ENCODE measurements at places on chromosomes 7 and 10.

DNA sequence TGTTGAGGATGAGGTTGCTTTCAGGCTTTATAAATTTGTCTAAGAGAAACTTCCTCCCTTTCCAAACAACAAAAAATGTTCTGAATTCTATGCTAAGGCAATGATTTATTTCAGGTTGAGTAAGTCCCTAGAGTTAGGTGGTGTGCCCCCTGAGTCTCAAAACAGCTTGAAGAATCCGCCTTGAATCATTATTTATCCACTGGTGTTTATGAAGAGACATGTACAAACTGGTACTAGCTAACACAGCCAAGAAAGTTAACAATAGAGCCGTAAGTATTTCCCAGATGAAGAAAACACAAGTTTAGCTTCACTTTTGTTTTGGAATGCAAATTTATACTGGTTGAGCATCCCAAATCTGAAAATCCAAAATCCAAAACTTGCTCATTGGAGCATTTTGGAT, 66.2 kb upstream of the SRPK2 start:
- peak overlapping the region; percentile 15 for H3K4me3 ChIP-seq
- peaks cover 36% of the 10 kb centered on the region for H3K36me3 ChIP-seq
- DNase-seq, result peak; percentile 16
- H3K27ac ChIP-seq, result peak overlapping the region; percentile 38
- no peaks in the 10 kb centered on the region for H3K27me3 ChIP-seq

GRCh38 chr10:14397066-14397465, 66.3 kb upstream of the FRMD4A start:
- peak overlapping the region; percentile 61 for H3K27ac ChIP-seq
- no peak overlapping the region for H3K4me3 ChIP-seq
- H3K27me3 ChIP-seq, result no peaks in the 10 kb centered on the region
- H3K36me3 ChIP-seq, result no peaks in the 10 kb centered on the region
- no peaks in the 10 kb centered on the region for H3K4me1 ChIP-seq
- peak; percentile 79 for DNase-seq

GRCh38 chr10:52170776-52171175, 143.3 kb upstream of the DKK1 start:
- no peak for DNase-seq
- H3K27ac ChIP-seq, result no peak overlapping the region
- peaks cover 40% of the 10 kb centered on the region for H3K27me3 ChIP-seq
- no peak overlapping the region for H3K4me3 ChIP-seq

DNA sequence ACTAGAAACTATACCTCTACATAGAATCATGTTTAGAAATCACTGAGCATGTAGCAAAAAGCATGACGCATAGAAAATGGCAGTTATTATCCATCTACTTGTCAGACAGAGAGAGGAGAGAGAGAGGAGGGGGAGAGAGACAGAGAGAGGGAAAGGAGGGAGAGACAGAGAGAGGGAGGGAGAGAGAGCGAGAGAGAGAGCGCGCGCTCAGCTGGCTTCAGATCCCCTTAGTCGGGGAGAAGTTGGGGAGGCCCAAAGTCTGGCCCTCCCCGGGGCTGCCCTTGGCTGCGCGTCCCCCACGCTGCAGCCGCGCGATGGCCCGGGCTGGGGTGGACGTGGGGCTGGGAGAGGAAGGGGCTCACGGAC, 37.0 kb downstream of the CNPY1 start:
- no peaks in the 10 kb centered on the region for H3K36me3 ChIP-seq
- no peak overlapping the region for H3K27ac ChIP-seq
- H3K4me1 ChIP-seq, result peaks cover 6% of the 10 kb centered on the region

GRCh38 chr7:30920021-30920583, 8.4 kb downstream of the AQP1 start:
- H3K27me3 ChIP-seq, result no peaks in the 10 kb centered on the region
- DNase-seq, result peak; percentile 34
- H3K4me1 ChIP-seq, result peaks cover 18% of the 10 kb centered on the region
- no peak overlapping the region for H3K27ac ChIP-seq
- no peak overlapping the region for H3K4me3 ChIP-seq
- H3K36me3 ChIP-seq, result no peaks in the 10 kb centered on the region

DNA sequence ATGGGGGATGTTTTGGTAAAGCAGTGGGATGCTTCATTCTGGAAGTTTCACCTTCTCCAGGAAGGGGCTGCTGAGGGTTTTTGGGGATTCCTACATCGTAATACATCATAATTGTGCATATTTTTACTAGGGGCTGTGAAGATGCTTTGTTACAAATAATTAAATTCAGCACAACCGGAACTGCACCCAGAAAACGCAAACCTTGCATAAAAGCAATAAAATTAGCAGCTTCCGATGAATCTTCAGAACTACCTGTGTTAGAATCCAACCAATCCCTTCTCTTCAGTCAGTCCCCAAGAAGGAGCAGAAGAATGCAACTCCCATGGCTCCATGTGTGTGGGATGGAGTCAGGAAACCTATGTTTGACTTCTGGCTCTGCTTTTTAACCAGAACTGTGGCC, 48.4 kb upstream of the HMX3 start:
- H3K4me3 ChIP-seq, result no peak overlapping the region
- peaks cover 15% of the 10 kb centered on the region for H3K27me3 ChIP-seq
- no peak for DNase-seq
- no peaks in the 10 kb centered on the region for H3K4me1 ChIP-seq
- no peak overlapping the region for H3K27ac ChIP-seq

- peak overlapping the region; percentile 67 for H3K27ac ChIP-seq
- DNase-seq, result peak; percentile 75
- peak overlapping the region; percentile 97 for H3K4me3 ChIP-seq
- peaks cover 28% of the 10 kb centered on the region for H3K4me1 ChIP-seq
Observed at GRCh38 chr7:151063212-151063561, 3.8 kb downstream of the SLC4A2 start.

DNA sequence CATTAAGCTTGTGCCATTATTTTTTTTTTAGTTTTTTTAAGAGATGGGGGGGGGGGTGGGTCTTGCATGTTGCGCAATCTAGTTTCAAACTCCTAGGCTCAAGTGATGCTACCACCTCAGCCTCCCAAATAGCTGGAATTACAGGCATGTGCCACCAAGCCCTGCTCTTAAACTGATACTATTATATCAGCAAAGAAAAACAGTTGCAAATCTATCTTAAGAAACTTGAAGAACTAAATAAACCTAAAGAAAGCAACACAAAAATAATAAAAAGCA, 47.5 kb downstream of the BRAF start:
- no peaks in the 10 kb centered on the region for H3K27me3 ChIP-seq
- H3K4me1 ChIP-seq, result peaks cover 12% of the 10 kb centered on the region
- no peak for DNase-seq
- H3K27ac ChIP-seq, result no peak overlapping the region
- H3K4me3 ChIP-seq, result no peak overlapping the region

GRCh38 chr7:664997-665735, 61.3 kb upstream of the DNAAF5 start:
- DNase-seq, result no peak
- no peaks in the 10 kb centered on the region for H3K27me3 ChIP-seq
- peaks cover 11% of the 10 kb centered on the region for H3K36me3 ChIP-seq
- no peak overlapping the region for H3K27ac ChIP-seq
- no peak overlapping the region for H3K4me3 ChIP-seq
